Fibroblast of skin of scalp (primary cell): ENCODE measurements at places on chromosomes 5 and 9.

DNA sequence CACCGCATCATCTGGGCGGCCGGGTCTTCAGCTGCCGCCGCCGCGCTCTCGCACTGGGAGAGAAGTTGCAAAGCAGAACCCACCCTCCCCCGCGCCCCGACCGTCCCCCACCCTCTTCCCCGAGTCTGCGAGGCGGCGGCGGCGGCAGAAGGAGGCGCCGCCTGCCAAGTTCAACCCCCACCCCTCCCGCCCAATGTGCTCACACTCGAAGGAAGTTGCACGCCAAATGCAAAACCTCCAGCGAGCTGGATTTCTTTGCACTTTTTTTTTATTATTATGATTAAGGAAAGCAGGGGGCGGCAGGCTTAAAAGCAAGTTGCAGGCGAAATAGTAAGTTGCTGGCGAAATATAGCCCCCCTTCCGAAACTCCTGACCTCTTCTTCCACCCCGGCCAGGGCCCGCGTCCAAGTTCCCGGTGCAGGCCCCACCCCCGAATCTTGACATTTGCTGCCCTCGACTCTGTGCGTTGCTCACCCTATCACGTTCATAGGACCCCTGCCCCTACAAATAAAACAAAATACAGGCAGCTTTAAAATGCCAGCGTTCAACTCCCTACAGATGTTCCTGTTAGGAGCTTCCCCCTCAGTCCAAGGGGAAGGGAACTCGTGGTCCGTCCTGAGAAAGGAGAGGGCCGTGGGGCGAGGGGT, 1.1 kb upstream of the NR3C1 start:
- peak; percentile 96 for DNase-seq

DNA sequence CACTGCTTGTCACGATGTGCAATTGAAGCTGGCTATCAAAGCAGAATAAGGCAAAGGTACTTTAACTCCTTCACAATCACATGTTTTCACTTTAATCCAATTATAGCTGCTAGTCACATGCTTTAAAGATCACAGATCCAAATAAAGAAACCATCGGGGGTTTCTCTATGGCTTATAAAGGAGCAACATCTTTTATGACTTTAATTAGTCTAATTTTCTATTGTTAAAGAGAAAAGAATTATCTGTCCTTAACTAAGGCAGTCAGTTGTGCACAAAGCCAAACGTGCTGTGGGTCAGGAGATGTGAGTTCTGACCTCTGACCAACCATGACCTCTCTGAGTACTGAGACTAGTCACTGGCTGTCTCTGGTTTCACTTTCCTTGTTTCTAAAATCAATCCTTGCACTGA, 561.1 kb downstream of the RAB3C start:
- no peak for DNase-seq

GRCh38 chr5:568809-569208, 43.3 kb upstream of the CEP72 start:
- DNase-seq: no peak

DNA sequence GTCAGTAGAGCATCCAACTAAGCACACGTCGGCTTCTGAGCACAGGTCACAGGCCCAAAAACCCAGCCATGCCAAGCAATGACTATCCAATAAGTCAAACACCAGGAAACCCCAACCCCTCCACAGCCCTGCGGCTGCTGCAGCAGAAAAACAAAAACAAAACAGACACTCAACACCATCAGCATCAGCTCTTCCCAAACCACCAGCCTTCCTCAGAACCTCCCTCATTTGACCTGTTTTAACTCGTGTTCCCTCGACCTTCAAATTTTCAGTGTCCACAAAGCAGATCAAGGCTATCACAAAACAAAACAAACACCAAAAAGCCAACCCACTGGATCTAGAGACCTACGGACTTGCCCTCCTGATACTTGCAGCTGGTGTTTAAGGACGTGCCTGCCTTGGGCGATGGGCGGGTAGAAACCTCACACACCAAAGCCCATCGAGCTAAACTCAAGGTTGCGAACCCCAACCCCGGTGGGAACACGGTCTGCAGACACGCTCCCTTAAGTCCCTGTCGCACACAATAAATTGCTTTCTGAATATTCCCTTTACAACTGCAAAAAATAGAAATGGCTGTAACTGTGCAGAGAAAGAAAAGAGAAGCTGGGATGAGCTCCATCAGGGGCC, 247.1 kb upstream of the ANKRD55 start:
- no peak for DNase-seq
